ENCODE measurements at places on chromosomes 11 and 22.
A peak's percentile ranks its signal among the peaks of the same experiment; 100 is the strongest.

DNA sequence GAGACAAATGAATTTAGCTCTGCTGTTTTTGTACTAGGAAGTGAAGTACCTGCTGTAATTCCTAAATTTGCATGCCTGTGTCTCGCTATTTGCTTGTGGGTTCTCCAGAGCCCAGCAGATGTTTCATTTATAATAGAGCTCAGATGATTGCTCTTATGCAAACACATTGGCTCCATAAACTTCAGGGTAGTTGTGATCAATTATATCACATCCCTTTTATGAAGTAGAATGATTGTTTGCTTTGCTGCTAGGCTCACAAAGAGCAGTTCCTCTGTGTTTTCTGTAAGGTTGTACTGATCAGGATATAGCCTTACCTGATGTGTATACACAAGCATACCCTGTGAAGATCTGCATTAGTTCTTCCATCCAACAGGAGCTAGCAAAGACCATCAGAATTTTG is 64.1 kb downstream of the C11orf87 start:
- no peak for DNase-seq

- no peak for DNase-seq
Observed at GRCh38 chr11:65115361-65116082, 2.0 kb downstream of the ZNHIT2 start.

- DNase-seq = no peak
Observed at GRCh38 chr11:48002561-48002960, 22.2 kb downstream of the PTPRJ start.

- DNase-seq = no peak
Observed at GRCh38 chr11:129804012-129804411, 11.6 kb upstream of the TMEM45B start.

DNA sequence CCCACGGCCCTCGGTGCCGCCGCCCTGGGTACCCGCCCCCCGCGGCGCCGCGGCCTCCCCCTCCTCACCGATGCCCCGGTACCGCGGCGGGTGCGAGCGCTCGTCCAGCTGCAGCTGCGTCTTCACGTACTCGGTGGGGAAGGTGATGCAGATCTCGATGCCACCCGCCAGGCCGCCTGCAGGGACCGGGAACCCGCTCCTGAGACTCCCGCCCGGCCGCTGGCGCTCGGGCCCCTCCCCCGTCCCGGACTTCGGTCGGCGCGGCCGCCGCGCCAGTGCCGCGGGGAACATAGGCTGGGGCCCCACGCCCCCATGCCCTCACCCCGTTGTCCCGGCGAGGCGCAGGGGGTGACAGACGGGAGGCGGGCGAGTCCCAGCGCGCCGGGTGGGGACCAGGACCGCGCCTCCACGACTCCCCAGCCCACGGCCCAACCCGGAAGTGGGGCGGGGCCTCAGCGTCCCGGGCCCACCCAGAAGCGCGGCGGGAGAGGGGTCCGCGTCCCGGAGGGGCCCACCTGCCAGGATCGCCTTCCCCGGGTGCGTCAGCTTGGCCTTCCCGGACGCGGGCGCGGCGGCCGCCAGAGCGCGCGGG is 375 bp downstream of the SLC25A1 start:
- DNase-seq = no peak

GRCh38 chr11:50298182-50298988 is 265.7 kb downstream of the OR4C45 start:
- DNase-seq = no peak

- no peak for DNase-seq
Observed at GRCh38 chr11:59807047-59807610, 3.4 kb downstream of the MRPL16 start.

GRCh38 chr11:30462421-30462820 is 123.7 kb downstream of the MPPED2 start:
- DNase-seq = no peak

GRCh38 chr11:21472261-21472660 is 720.6 kb upstream of the ANO5 start:
- DNase-seq = peak; percentile 1

GRCh38 chr11:4049006-4049405 is 45.6 kb upstream of the RRM1 start:
- DNase-seq = no peak

GRCh38 chr22:18012531-18012930 is 11.8 kb downstream of the MICAL3 start:
- DNase-seq = peak; percentile 72

GRCh38 chr11:83819931-83820549 is 533.9 kb upstream of the CCDC90B start:
- DNase-seq = no peak

- no peak for DNase-seq
Observed at GRCh38 chr11:69905611-69906452, 86.6 kb upstream of the FGF3 start.

DNA sequence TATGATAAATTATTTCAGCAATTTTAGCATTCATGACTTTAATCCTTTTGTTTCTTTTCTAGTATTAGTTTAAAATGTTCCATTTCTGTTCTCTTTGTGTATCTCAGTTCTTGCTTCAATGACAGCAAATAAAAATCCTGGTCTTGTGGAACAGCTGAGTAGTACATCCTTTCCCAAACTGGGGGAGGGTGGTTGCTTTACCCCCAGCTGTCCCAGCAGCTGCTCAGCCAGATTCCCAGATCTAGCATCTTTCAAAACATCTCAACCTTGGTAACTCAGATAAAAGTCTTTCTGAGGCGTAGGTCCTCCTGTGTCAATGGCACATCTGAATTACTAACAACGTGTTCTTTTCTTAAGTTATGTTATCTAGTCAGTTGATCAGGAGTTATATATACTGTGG is 72.2 kb upstream of the GRK2 start:
- no peak for DNase-seq

GRCh38 chr22:22245935-22246525 is 1.4 kb downstream of the VPREB1 start:
- DNase-seq = no peak

DNA sequence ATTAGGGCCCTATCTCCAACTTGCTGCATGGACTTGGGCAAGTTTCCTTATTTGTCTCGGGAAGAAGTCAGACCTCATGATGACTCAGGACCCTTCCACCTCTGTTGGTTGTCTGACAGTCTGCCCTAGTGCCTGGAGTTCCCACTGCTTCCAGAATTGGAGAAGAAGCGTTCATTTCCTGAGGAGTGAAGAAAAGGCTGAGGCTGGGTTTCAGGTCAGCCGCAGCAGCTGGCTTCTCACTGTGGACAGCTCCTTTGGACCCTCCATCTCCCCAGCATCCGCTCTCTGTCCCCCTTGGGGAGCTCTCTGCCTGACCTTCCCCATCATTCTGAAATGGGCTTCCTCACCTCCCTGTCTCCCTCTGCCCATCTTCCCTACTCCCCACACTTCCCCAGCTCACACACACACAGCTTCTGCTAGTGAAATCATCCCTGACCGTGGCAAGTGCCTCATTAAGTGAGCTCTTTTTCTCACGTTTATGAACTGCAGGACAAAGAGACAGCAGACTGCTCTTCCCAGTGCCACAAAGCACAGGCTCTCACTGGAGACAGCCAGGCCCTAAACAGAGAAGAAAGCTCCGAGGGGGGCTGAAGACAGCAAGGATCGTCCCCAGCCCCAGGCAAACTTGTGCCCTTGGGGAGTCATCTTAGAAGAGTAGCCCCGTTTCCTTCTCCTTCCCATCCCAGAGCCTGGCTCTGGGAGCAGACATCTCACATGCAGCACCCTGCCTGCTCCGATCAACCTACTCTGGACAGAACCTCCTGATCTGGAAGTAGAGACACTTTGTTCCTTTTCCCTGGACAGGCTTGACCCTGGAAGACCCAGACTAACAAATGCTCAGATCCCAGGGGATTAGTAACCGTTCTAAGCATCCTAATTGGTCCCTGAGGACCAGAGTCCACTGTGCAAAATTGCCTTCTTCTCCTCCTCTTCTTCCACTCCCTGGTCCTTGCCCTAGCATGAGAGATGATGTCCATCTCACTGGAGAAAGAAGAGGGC is 157.9 kb downstream of the FEZ1 start:
- DNase-seq = no peak

DNA sequence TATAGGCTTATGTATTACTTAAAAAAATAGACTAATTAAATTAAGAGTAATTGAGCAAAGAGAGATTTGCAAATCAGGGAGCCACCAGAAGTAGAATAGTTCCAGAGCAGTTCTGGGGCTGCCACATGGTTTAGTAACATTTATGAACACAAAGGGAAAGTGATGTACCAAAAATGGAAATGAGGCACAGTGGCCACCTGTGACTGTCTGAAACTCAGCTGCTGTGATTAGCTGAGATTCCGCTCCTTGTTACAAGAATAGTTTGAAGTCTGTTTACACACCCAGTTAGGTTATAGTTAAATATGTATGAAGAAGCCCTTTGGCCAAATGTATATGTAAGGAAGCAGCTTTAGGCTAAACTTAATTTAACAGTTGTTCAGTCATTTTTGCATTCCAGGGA is 901.5 kb upstream of the CHORDC1 start:
- no peak for DNase-seq

DNA sequence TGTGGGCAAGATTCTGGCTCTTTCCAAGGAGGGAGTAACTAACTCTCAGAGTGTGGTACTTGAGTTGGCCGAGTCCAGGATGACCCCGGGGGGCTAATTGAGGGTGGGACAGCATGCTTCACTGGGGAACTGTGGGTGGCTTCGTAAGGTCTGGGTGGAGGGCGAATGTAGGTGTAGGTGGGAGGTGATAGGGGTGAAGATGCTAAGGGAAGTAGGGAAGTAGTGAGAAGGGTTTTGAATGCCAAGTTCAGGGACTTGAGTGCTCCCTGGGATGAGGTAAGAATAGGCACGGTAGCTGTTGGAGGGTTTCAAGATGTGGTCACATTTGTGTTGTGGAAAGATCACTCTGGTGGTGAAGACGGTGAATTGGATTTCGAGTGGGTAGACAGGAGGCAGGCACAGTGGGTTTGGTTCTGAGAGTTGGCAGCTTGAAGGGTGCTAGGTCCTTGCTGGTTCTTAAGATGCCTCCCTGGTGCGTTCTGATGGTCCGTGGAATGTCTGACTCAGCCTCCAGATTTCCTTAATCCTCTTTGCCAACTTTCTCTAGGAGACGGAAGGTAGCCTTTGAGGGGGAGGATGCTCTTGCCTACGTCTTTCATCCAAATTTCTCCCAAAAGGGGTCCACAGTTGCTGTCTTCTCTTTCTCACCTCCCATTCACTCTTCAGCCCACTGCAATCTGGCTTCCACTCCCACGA is 2.5 kb upstream of the DNAL4 start:
- no peak for DNase-seq

- DNase-seq = no peak
Observed at GRCh38 chr22:24289114-24289513, 18.5 kb downstream of the SPECC1L start.

DNA sequence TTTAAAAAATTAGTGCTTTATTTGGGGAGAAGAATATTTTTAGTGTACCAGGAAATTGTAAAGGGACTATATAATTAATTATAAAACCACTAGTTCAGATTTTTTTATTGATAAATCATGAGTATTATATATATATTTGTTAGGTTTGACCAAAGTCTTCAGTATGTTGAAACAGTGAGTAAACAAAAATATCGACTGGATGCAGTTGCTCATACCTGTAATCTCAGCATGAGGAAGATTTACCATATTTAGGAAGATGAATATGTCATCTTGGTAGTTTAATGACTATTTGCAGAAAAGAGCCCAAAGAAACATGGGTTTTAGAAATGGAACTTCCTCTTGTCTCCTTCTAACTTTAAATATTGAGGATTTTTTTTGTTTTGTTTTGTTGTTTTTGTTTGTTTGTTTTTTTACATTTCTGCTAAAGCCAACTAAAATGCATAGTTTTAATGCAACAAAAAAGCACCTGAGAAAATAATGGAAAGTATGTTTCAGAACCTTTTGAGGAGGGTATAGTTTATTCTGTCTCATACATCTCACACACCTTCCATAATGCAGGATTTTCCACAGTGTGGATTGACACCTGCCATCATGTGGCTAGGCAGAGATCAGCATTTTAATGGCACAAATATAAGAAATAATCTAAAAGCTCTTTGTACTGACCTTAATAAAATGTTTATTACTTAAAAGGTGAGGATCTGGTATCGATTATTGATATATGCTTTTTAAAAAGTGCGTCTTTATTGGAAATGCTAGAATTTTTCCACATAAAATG is 114.3 kb downstream of the ARHGAP42 start:
- DNase-seq = no peak

DNA sequence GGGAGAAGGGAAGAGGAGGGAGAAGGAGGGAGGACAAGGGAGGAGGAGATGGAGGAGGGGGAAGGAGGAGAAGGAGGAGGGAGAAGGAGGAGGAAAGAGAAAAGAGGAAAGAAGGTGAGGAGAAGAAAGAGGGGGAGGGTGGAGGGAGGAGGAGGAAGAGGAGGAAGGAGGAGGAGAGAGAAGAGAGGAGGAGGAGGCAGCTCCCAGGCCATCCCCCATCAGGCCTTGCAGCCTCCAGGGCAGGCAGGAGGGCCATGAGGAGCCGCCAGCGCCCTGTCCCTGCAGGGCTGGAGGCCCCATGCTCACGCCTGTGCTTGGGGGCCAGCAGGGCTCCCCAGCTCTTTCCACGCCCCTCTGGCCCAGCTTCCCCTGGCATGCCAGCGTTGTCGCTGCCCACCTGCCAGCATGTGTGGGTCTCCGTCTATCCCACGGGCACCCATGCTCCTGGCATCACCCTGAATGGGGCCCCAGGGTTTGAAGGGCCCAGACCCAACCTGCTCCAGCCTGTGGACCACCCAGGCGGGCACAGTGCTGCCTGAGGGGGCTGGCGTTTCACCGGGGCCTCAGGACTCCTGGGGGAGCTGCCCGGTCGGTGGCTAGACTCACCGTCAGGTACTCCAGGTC is 5.2 kb downstream of the TSPAN32 start:
- DNase-seq = no peak
